H1 (cell line): ENCODE measurements at places on chromosomes 7 and 10.

DNA sequence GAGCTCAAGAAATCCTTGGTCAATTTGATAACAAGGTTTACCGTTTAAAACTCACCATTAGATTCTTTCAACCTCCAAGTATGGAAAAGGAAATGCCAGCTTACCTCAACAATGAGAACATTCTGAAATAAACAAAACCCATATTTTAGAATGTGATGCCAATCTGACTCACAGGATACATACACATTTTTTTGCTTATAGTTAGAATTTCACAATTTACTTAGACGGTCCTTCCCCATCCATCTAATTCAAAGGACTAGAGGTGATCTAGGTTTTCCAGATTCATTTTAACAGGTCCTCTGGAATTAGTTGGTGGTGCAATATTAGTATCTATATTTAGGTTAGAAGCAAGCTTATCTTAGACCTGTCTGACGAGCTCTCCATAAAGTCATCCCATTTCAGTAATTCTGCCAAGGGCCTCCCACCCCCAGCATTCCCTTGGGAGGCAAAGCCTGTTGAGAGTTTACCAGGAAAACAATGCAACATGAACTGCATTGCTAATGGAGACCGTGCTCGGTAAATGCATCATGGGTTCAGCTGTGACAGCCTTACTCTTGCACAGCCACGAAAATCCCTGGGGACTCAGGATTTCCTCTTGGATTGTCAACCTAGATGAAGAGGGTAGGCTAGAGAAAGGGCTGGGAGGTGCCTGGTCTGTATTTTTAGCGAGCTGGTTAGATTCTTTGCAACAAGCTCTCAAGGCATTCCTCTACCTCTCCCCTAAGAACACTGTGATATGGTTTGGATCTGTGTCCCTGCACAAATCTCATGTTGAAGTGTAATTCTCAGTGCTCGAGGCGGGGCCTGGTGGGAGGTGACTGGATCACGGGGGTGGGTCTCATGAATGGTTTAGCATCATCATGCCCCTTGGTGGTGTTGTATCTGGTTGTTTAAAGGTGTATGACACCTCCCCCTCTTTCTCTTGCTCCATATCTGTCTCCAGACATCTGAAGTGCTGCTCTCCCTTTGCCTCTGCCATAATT, 93.8 kb downstream of the PRTFDC1 start:
- H3K36me3 ChIP-seq: no peaks in the 10 kb centered on the region
- peaks cover 10% of the 10 kb centered on the region for H3K4me1 ChIP-seq
- no peaks in the 10 kb centered on the region for H3K27me3 ChIP-seq
- no peak for DNase-seq
- H3K4me3 ChIP-seq: no peak overlapping the region
- H3K27ac ChIP-seq: no peak overlapping the region

- H3K4me1 ChIP-seq: no peaks in the 10 kb centered on the region
- H3K4me3 ChIP-seq: no peak overlapping the region
- DNase-seq: no peak
Measured at GRCh38 chr7:157490465-157490912, 153.7 kb downstream of the DNAJB6 start.

DNA sequence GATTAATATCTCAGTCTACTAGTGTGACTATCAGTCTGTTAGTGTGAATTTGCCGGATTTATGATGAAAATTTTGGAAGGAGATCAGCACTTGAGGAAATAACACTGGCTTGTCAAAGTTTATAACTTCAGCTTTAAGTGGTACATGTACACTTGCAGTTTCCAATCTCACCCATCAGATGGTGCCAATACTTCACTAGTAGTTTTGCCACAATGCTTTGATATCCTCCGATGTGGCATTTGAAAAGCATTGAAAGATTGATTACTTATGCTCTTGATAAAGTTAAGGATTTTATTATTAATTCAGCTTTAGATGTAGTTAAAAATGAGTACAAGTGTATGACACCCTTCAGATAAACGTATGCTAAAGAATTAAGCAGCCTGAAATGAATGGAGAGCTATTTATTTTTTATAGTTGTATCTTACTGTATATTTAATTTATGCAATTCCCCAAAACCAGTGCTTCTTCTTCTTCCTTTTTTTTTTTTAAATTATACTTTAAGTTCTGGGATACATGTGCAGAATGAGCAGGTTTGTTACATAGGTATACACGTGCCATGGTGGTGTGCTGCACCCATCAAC, 98.2 kb downstream of the ANLN start:
- H3K36me3 ChIP-seq: no peaks in the 10 kb centered on the region
- H3K4me1 ChIP-seq: no peaks in the 10 kb centered on the region
- DNase-seq: no peak
- no peaks in the 10 kb centered on the region for H3K27me3 ChIP-seq
- H3K27ac ChIP-seq: no peak overlapping the region

DNA sequence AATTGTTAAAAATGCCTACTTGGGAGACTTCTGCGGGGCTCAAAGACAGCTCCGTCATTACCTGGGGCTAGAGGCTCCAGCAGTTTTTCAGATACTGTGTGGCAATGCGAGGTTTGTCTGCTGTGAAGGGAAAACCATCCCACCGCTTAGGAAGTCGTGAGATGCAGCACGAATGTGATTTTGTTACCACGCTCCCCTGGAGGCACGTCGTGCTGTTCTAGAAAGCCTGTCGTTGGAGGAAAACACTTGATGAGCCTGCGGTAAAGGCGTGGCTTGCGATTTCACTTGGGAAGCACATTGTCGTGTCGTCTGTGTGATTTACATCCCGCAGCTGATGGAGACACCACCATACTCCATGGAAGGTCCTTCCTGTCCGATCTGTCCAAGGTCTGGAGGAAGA, 39.3 kb downstream of the CAMK1D start:
- H3K36me3 ChIP-seq: no peaks in the 10 kb centered on the region
- H3K4me1 ChIP-seq: no peaks in the 10 kb centered on the region
- no peak overlapping the region for H3K4me3 ChIP-seq
- H3K27ac ChIP-seq: no peak overlapping the region

DNA sequence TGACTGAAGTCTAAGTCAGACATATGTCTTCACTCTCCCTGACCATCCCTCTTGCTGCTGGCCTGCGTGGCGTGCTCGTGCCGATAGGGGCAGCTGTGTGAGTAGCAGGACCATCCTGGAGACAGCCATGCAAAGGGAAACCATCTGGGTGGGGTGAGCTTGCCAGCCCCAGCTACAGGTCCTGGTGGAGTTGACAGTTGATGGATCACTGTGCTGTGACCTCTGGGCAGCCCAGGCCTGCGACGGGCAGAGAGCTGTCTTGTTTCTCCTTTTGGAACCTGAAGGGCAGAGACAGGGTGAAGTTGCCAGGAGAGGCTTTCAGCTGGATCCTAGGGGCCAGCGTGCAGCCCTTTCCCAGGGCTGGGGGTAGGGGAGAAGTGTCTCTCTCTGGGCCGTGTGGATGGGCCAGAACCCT, 44.7 kb downstream of the GRK5 start:
- no peak overlapping the region for H3K4me3 ChIP-seq
- DNase-seq: no peak
- no peaks in the 10 kb centered on the region for H3K36me3 ChIP-seq
- no peaks in the 10 kb centered on the region for H3K4me1 ChIP-seq
- no peak overlapping the region for H3K27ac ChIP-seq
- H3K27me3 ChIP-seq: peaks cover 4% of the 10 kb centered on the region; the same call in 1 of the 2 replicates

- no peaks in the 10 kb centered on the region for H3K4me1 ChIP-seq
- no peak for DNase-seq
- no peak overlapping the region for H3K4me3 ChIP-seq
- no peaks in the 10 kb centered on the region for H3K36me3 ChIP-seq
- H3K27me3 ChIP-seq: no peaks in the 10 kb centered on the region
Measured at GRCh38 chr10:16992611-16993119, 136.9 kb downstream of the CUBN start.

- no peaks in the 10 kb centered on the region for H3K4me1 ChIP-seq
- H3K36me3 ChIP-seq: no peaks in the 10 kb centered on the region
- H3K27me3 ChIP-seq: no peaks in the 10 kb centered on the region
- no peak overlapping the region for H3K4me3 ChIP-seq
- no peak for DNase-seq
Measured at GRCh38 chr7:7122701-7123281, 59.6 kb upstream of the C1GALT1 start.

DNA sequence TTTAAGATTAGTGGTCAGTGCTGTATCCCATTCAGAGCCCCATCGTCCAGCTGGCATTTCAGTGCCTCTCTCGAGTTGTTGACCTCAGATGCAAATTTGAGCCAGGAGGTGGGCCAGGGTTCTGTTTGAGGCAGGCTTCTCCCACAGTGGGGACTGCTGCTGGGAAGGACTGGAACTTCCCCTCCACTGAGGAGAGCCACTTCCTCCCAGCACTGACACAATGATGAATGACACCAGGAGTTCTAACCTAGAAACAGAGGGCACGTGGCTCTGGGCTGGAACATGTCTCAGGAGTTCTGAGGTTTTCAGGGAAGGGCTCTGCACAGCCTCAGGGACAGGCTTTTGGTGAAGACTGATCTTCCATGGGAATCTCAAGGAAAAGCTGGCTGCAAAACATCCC, 18.3 kb upstream of the BTBD16 start:
- H3K27ac ChIP-seq: no peak overlapping the region
- H3K36me3 ChIP-seq: peaks cover 18% of the 10 kb centered on the region

DNA sequence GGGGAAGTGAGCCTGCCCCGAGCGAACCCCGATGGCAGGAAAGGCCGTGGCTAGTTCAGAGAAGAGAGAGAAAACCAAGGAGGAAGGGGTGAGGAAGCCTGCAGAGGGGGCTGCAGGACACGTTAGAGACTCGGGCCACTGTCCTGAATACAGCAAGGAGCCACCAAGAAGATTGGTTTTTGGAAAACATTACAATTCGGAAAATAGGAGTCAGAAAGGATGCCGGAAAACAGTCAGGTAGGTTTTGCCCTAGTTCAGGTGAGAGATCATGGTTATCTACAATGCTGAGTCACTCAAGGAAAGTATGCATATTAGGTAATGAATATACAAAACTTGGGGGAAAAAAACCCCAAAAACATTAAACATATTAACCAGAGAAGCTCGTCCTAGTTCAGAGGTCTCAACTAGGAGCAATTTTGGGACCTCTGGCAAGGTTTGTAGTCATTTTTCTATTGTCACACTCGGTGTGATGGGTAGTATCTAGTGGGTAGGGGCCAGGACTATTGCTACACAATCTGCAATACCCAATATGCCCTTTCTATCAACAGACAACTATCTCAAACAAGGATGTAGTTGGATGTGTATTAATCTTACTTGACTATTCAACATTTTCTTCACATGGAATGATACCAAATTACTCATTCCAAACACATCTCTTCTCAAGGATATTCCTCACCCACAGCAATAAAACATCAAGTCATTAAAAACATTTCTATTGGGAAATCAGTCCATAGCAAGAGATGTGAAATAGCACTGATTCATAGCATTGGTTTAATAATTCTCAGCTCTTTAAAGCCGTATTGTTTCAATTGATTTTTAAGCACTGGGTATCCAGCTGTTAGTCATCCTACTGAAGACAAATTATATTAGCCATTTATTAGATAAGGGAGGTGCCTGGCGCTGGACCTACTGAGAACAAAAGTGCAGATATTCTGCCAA, 74.4 kb upstream of the RSU1 start:
- peak; percentile 63 for DNase-seq
- peak overlapping the region; percentile 60; the same call in 1 of the 2 replicates for H3K27ac ChIP-seq
- H3K4me1 ChIP-seq: no peaks in the 10 kb centered on the region
- H3K36me3 ChIP-seq: no peaks in the 10 kb centered on the region
- no peaks in the 10 kb centered on the region for H3K27me3 ChIP-seq

DNA sequence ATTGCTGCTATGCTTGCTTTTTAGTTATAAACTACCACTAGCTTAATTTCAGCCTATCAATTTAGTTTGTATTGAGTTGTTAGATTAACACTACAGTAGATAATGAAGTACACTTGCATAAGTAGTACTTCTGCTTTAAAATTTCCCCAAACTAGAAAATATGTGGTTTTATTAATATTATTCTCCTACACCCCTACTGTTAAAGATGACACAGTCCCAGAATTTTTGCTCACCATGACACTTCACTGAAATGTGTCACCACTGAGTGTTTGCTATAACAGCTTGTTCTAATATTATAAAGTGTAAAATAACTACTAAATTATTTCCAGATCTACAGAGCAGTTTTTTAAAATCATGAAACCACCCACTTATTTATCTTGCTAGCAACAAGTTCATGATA, 31.6 kb downstream of the RHEB start:
- DNase-seq: no peak
- H3K4me3 ChIP-seq: no peak overlapping the region
- H3K27ac ChIP-seq: no peak overlapping the region
- peaks cover 2% of the 10 kb centered on the region; the same call in 1 of the 2 replicates for H3K4me1 ChIP-seq
- peaks cover 36% of the 10 kb centered on the region for H3K36me3 ChIP-seq

DNA sequence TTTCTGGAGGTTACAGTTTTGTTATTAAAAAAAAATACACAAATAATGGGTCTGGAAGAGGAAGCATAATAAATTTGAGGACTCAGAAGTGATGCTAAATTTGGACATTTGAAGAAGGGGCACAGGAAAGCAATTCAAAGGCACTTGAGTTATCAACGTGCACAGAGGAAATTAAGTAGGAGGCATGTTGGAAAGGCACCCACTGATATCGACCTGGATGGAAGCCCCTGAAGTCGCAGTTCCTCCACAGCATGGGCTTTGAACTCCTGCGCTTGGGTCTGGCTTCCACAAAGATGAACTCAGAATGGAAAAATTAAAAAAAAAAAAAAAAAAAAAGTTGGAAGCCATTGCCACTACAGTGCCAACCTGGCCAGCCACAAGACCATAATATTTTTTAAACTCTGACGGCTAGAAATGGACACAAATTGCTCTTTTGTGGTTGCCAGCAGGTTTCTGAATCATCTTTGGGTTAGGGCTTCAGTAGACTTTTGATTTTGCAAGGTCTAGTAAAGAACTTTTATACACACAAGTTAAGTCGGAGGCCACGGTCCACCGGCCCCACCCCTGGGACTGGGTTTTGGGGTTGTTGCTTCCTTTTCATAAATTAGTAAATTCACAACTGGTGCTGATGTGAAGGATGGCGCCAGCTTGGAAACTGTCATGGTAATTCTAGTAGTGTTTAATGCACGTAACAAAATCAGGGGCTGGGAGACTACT, 21.6 kb downstream of the JCAD start:
- H3K4me3 ChIP-seq: no peak overlapping the region
- H3K27ac ChIP-seq: no peak overlapping the region
- no peak for DNase-seq
- no peaks in the 10 kb centered on the region for H3K36me3 ChIP-seq
- H3K27me3 ChIP-seq: no peaks in the 10 kb centered on the region
- H3K4me1 ChIP-seq: peaks cover 5% of the 10 kb centered on the region

DNA sequence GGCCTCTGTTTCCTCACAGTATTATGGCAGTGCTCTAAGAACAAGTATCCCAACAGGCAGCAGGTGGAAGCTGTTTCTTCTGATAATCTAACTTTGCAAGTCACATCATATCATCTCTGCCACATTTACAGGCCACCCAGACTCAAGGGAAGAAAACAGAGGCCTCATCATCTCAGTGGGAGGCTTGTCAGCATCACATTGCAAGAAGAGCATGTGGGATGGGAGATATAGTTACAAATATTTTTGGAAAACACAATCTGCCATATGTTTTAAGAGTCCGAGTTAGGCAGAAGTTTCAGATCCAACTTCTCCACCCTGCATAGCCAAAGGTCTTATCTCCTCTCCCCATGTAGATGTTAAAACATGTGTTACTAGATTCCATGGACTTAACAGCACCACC, 130.4 kb upstream of the PDE1C start:
- no peak overlapping the region for H3K27ac ChIP-seq
- no peaks in the 10 kb centered on the region for H3K27me3 ChIP-seq
- H3K4me1 ChIP-seq: no peaks in the 10 kb centered on the region
- DNase-seq: no peak
- no peaks in the 10 kb centered on the region for H3K36me3 ChIP-seq
